Cortex of kidney (tissue), 1 donor: ENCODE measurements at places on chromosomes 3 and 15.

- no peak for DNase-seq
Observed at GRCh38 chr3:180640987-180641386, 38.3 kb downstream of the CCDC39 start.

- no peak for DNase-seq
Observed at GRCh38 chr3:97910931-97911351, 61.3 kb downstream of the RIOX2 start.

DNA sequence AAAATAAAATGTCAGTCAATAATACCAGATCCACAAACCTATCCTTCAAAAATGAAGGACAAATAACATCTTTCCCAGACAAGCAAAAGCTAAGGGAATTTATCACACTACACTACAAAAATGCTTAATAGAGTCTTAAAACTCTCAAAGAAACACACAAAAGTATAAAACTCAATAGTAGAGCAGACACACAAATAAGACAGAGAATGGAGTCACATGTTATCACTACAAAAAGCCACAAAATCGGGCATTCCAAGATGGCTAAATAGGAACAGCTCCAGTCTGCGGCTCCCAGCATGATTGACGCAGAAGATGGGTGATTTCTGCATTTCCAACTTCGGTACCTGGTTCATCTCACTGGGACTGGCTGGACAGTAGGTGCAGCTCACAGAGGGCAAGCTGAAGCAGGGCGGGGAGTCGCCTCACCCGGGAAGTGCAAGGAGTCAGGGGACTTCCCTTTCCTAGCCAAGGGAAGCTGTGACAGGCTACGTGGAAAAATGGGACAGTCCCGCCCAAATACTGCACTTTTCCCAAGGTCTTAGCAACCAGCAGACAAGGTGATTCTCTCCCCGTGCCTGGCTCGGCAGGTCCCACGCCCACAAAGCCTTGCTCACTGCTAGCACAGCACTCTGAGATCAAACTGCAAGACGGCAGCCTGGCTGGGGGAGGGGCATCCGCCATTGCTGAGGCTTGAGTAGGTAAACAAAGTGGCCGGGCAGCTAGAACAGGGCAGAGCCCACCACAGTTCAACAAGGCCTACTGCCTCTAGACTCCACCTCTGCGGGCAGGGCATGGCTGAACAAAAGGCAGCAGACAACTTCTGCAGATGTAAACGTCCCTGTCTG is 46.3 kb downstream of the SENP7 start:
- no peak for DNase-seq

DNA sequence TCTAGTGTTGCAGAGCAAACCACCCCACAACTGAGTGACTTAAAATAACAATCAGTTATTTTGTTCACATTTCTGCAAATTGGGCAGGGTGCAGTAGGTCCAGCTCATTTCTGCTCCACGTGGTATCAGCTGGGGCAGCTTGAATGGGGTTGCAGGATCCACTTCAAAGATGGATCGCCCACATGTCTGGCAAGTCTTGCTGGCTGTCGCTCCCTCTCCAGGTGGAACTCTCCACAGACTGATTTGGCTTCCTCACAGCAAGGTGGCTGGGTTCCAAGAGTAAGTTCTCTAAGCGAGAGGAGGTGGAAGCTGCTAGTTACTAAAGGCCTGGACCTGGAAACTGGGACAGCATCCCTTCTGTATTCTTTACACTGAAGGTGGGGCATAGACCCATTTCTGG is 213.3 kb downstream of the SLC9A9 start:
- DNase-seq: no peak

GRCh38 chr3:8629151-8630021 is 15.2 kb downstream of the SSUH2 start:
- no peak for DNase-seq

DNA sequence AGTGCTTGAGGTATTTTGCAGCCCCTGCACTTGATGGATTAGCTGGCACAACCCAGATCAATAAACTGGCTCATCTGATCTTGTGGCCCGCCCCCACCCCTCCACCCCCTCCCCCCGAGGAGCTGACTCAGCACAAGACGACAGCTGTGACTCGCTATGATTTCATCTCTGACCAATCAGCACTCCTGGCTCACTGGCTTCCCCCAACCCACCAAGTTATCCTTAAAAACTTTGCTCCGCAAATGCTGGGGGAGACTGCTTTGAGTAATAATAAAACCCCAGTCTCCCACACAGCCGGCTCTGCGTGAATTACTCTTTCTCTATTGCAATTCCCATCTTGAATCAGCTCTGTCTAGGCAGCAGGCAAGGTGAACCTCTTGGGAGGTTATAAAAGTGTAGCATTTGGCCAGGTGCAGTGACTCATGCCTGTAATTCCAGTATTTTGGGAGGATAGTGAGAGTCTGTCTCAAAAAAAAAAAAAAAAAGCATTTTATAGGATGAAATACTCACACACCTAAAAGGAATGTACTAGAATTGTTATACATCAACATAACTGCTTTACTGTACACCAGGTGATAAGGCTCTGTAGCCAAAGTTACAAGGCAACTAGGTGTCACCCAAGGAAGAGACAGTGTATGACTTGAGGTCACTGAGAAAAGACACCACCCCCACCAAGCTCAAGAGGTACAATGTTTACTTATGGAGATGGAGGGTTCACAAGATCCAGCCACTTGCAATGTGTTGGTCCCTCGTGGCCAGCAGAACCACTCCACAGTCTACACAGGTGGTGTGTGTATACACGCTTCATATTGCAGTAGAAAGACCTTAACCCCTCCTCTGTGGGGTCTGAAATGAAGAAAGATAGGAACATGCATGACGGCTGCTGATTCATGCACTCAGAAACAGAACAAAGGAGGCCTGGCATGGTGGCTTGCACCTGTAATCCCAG is 8.6 kb downstream of the ZNF445 start:
- DNase-seq: no peak

- DNase-seq: no peak
Observed at GRCh38 chr15:64249406-64249805, 86.6 kb upstream of the PPIB start.

GRCh38 chr15:67746450-67746849 is 78.9 kb upstream of the SKOR1 start:
- DNase-seq: no peak

- DNase-seq: no peak
Observed at GRCh38 chr3:164451072-164451910, 627.0 kb downstream of the SI start.

DNA sequence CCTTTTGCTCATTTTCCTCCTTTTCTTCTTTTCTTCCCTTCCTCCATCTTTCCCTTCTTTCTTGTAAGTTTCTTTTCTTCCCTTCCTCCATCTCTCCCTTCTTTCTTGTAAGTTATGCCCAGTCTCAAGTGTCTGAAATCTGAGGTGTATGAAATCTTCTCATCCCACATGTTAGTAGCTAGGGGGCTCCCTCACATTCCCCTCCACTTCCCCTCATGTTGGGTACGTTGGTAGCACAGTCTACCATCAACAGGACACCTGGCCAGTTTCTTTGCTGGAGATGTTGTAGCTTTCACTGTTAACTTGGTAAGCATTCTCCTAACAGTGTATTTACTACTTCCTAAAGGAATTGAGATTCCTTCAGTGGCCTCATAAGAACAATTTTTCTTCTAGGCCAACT is 133.9 kb downstream of the ALDH1A2 start:
- no peak for DNase-seq

DNA sequence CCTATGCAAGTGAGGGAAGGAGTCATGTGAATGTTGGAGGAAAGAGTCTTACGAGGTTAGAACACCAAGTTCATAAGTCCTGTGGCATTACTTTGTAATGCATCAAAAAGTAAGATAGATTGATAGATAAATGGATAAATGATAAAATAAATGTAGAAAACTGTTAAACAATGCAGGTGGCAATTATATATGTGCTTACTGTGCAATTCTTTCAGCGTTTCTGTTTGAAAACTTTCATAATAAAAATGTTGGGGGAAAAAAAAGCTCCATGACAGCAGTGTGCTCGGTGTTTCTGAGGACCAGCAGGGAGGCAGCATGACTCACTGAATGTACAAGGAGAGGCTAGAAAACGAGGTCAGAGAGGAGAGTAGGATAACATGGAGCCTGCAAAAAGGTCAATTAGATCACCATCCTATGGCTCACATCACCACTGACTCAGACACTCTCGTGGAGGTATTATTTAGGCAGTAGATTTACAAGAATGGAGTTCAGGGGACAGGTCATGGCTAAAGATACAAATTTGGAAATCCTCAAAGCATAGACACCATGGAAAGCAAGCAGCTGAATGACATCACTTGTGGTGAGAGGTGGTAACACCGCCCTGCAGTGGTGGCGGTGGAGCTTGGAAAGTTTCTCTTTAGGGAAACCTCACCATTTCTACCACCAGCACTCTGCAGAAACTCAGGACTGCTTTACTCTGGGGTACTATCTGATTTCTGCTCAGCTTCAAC is 219.8 kb downstream of the CTNNB1 start:
- DNase-seq: no peak
